D341Med (cell line): ENCODE measurements at places on chromosomes 4 and X.

GRCh38 chr4:7897811-7898210 is 41.9 kb downstream of the AFAP1 start:
- DNase-seq: no peak

- DNase-seq: no peak
Measured at GRCh38 chr4:149062997-149063396, 620.8 kb upstream of the NR3C2 start.

DNA sequence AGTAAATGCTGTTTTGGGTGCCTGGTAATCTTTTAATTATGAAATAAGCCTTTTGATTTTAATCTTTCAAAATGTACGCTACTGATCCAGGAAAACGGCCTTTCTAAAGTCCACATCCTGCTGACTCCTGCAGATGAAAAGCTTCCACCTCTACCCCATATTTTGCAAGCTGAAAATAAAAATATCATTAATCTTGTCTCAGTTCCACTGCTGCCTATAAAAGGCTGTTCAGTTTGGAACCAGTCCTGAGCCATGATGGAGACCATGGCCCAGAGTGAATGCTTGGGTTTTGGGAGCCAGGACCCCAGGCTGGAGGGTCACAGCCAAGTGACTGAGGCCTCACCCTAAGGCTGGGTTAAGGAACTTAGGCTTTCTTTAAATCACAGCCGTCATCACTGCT is 110.8 kb downstream of the AFF1 start:
- DNase-seq: no peak

GRCh38 chr4:139299536-139299935 is 1.8 kb upstream of the NAA15 start:
- DNase-seq: no peak

DNA sequence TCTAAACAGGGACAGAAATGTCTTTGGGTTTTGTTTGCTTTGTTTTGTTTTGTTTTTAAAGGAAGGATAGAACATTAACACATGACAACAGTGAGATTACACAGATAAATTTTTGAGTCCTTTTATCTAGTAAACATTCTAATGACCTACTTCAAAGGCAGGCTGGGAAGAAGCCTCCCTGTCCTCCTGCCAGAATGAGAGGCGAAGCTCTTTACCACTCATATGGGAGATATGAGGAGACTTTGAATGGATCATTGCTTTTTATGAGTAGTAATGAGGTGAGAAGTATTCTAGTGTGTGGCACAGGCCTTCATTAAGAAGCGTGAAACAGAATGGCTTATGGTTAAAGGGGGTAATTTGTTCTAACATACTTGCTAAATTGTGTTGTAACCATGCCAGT is 172.0 kb downstream of the FBXO8 start:
- no peak for DNase-seq

- DNase-seq: no peak
Measured at GRCh38 chrX:150269605-150270254, 93.4 kb upstream of the MAMLD1 start.

GRCh38 chr4:168677879-168678278 is 181.0 kb downstream of the PALLD start:
- no peak for DNase-seq

GRCh38 chrX:10156199-10157031 is at the start of gene CLCN4:
CLCN4 (plus strand) TSS chrX:10156975; CDS start chrX:10185033, 28,058 bp downstream.
- no peak for DNase-seq

DNA sequence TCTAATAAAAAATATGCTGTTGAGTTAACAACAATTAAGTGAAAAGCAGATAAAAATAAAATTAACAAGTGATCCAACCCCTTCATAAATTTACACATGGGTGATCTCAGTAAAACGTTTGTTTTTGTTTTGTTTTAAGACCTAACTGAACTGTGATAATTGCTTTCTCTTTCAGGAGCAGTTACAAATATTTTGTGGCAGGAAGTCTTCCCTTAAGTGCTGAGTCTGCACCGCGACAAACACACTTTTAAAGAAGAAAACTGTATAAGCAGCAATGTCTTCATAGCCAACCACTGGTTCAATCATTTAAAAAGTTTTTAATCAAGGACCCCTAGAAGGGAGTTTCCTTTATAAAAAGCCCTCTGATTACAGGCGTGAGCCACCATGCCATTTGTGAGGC is 53.7 kb upstream of the NFKB1 start:
- DNase-seq: no peak

GRCh38 chr4:153440475-153440874 is 25.7 kb upstream of the TMEM131L start:
- DNase-seq: no peak

- no peak for DNase-seq
Measured at GRCh38 chr4:183907871-183908683, 3.0 kb downstream of the STOX2 start.

DNA sequence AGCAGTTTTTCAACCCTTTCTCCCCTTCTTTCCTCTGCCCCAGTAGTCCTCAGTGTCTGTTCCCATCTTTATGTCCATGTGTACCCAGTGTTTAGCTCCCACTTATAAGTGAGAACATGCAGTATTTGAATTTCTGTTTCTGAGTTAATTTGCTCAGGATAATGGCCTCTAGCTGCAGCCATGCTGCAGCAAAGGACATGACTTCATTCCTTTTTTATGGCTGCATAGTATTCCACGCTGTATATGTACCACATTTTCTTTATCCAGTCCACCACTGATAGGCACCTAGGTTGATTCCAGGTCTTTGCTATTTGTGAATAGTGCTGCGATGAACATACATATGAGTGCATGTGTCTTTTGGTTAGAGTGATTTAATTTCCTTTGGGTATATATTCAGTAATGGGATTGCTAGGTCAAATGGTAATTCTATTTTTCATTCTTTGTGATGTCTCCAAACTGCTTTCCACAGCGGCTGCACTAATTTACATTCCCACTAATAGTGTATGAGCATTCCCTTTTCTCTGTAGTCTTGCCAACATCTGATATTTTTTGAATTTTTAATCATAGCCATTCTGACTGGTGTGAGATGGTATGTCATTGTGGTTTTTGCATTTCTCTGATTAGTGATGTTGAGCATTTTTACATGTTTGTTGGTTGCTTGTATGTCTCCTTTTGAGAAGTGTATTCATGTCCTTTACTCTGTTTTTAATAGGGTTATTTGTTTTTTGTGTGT is 54.6 kb upstream of the ANK2 start:
- DNase-seq: no peak

- peak; percentile 61 for DNase-seq
Measured at GRCh38 chr4:27861381-27861787, 1000.7 kb downstream of the STIM2 start.

- no peak for DNase-seq
Measured at GRCh38 chr4:146255874-146256273, 41.5 kb downstream of the REELD1 start.

GRCh38 chrX:18415386-18415785 is 10.0 kb upstream of the CDKL5 start:
- no peak for DNase-seq

DNA sequence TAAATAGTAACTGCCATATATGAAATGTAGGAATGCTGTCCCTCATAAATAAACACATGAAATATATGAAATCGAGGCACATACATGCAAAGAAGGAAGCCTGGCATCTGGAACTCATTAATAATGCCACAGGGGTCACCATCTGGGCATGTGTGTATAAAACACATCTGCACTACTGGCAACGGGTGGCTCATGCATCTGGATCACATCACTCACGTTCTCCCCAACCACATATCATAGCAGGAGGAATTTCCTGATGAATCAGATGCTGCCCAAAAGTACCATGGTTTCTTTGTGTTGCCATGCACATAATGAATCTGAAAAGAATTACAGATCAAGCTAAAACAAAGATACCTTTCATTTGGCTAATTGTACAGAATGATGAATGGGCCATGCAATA is 28.6 kb downstream of the RNF175 start:
- DNase-seq: no peak

GRCh38 chrX:113124693-113125092 is 284.1 kb upstream of the AMOT start:
- no peak for DNase-seq

DNA sequence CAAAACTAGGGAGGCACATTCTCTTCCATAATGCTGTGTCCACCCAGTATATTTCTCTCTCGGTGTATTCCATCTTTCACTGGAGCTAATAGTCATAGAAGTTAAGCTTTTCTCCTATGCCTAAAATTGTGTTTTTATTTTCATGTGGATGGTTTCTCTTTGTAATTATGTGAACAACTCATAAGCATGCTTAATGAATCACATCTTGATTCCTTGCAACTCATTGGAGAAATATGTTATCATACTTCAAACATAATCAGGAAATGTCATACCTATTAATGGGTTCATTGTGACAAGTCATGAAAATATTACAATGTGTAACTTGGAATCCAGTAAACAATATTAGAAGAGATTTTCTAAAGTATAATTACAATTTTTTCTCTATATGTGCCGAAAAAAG is 186.3 kb downstream of the SLC7A11 start:
- no peak for DNase-seq

DNA sequence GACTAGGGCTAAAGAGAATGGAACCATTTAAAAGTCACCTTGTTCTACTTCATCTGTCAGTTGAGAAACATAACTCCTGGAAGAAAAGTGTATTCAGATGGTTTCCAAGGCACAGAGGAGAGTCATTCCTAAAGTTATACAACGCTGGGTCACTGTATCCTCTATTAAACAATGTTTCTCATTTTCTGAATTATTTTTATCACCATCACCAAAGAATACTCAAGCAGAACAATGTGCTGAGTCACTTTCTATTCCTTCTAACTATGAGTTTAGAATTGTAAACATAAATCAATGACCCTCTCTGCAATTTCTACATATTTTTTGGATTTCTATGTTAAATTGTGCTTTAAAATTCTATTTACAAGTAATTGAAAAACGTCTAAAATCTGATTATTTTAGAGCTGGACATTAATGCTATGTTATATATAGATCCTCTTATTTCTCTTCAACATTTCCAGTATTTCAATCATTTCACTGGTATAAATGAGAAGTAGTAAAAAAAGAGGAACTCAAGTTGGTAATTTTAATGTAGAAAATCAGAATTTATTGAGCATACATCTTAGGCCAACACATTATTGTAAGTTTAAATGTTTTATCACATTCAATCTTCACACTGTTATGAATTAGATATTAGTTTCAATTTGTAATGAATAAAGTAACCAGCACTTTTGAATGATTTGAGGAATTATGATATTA is 7.5 kb downstream of the DTHD1 start:
- DNase-seq: no peak

DNA sequence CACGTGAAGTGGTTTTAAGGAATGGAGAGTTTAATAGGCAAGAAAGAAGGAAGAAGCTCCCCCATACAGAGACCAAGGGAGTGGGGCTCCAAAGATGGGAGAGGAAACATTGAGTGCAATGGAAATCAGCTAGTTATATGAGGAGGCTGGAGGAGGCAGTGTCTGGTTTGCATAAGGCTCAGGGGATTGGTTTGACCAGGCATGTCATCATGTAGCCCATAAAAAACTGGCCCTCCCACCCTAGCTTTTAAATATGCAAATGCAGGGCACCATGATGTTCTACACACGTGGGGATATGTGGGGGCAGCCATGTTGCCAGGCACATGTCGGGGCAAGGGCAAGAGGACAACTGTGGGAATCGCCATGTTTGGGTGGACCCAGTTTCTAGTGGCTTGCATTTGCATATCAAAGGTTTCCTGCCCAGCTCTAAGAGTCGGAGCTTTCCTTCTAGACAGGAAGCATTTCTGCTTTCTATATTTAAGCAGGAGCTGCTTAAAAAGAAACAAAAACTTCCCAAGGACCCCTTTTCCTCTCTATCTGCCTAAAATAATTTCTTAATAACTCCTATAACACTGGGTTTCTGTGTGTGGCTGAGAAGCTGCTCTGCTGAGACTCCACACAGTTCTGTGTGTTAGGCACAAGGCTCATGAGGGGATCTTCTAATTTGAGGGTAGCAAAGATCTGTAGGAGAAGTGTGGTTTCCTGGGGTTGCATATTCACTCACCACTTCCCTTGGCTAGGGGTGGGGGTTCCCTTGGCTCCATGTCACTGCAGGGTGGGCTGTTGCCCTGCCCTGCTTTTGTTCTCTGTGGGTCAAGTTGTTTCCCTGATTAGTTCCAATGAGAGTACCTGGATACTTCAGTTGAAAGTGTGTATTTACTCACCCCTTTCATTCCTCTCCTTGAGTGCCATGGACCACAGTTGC is 113.5 kb downstream of the VSIG4 start:
- DNase-seq: no peak

DNA sequence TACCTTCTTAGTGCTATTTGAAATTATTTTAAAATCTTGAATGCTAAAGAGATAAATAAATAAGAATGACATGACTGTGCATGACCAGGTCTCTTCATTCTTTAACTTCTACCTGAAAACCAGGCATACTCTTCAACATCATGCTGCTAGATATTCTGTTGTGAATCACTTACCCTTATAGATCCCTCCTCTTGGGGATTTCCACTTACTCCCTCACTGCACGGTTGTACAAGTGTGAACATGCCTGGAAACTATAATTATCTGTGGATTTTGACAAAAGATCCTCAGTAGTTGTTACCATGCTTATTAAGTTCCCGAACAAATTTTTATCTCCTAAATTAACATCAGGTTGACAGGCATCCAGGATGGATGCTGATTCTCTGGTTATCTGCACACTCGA is 54.3 kb downstream of the ADGRL3 start:
- no peak for DNase-seq

DNA sequence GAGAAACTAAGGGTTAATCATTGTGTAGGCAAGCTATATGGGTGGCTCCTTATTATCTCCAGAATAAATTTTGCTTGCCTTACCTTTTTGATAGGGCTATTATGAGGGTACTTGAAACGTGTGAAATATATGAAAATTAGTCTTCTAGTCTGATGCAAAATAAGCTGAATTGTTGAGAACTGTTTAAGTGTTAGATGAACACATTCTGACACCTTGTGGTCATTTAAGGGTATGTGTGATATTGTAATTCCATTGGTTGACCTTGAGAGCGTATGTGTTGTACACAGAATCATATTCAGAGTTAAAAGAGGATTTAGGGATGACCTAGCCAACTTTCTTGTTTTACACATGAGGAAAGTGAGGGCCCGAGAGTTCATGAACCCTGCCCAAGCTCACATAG is 44.6 kb upstream of the LINC00632 start:
- no peak for DNase-seq

- DNase-seq: no peak
Measured at GRCh38 chr4:48909697-48910096, 3.1 kb upstream of the OCIAD2 start.

GRCh38 chr4:25155947-25156346 is 4.3 kb downstream of the SEPSECS start:
- DNase-seq: no peak

- no peak for DNase-seq
Measured at GRCh38 chr4:134215620-134216344, 14.2 kb upstream of the PABPC4L start.

- DNase-seq: no peak
Measured at GRCh38 chrX:47112316-47112954, 32.1 kb downstream of the NDUFB11 start.

DNA sequence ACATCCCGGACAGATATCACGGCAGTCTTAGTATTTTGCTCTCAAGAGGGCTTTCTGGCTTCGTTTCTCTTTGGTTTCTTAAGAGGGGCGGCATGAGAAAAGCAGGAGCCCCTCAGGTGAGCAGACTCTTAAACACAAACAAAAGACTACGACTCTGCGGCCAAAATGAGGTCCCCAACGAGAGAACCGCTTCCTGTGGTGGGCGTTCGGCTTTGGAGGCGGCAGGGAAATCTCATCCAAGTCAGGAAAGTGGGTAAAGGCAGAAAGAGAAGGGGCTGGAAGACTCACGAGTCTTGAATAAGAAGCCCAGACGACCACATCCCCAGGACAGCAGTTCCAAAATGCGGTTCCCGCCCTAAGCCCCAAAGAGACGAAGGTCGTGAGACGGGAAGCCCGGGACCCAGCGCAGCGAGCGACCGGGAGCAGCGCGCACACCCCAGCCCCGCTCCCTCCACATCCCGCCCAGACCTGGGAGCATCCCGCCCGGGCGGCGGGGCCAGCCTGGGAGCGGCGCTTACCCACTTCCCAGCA is 409 bp downstream of the UGDH start:
- DNase-seq: no peak
